ENCODE measurements at places on chromosomes 11 and 22.

GRCh38 chr22:44309647-44310046 is 3.1 kb downstream of the SHISAL1 start:
- no peak for DNase-seq

GRCh38 chr11:130061017-130061416 is 8.7 kb upstream of the APLP2 start:
- DNase-seq = no peak

GRCh38 chr11:2376751-2377451 is at the start of gene CD81:
Gene CD81 (plus strand): TSS chr11:2377310. CDS start chr11:2377550, 240 bp downstream.
- no peak for DNase-seq

- DNase-seq = no peak
Observed at GRCh38 chr22:46369716-46370583, 34.4 kb downstream of the TRMU start.

GRCh38 chr11:114060392-114061047 is 1.0 kb downstream of the ZBTB16 start:
- DNase-seq = no peak

GRCh38 chr11:125025968-125026367 is 37.1 kb upstream of the SLC37A2 start:
- DNase-seq = no peak

- DNase-seq = peak; percentile 53
Observed at GRCh38 chr11:128180441-128181087, 406.8 kb downstream of the ETS1 start.

DNA sequence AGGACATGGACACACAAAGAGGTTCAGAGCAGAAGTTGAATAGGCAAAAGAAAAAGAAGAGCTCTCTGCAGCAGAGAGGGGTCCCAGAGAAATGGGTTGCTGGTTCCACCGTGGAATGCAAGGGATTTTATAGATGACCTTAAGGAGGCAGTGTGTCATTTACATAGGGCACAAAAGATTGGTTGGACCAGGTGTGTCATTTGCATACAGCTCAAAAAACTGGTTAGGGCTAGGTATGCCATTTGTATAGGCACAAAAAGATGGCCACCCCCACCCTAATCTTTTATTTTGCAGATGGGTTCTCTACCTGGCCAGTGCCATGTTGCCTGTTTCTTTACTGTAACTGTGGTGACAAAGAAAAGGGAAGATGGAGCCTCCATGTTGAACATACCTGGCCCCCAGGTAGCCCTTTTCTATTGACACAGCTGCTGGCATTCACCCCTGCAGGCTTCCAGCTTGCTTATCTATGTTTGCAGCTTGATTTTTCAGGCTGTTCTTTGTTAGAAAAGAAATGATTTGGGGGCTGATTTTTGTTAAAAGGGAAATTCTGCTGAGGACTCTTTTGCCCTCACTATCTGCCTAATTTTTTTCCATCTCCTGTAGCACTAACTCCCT is 3.1 kb upstream of the CAVIN3 start:
- no peak for DNase-seq

DNA sequence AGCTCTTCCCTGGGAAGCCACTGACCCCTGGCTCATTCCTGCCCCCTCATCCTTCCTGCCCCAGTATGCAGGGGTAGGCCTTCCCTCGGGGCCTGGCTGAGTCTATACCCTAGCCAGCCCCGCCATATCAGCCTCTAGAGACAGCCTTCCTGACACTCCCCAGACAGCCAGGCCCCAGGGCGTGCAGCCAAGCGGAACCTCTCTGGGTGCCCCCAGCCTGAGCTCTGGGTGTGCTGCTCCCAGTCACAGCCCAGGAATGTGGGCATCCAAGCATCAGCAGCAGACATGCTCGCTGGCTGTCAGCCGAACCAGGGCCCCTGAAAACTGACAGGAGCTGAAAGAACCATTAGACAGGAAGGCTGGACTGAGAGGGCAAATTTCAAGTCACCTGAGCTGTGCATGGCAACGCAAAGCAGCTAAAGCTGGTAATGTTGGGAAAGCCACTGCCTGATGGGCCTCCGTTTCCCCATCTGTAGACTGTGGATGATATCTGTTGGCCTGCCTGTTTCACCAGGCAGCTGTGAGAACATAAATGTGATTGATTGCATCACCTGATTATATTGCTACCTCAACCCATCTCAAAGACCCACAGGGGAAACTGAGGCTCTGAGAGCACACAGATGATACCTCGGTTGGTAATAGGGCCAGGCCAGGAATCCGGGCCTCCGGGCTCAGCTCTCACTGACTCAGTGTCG is 93.2 kb downstream of the LRRC32 start:
- no peak for DNase-seq

DNA sequence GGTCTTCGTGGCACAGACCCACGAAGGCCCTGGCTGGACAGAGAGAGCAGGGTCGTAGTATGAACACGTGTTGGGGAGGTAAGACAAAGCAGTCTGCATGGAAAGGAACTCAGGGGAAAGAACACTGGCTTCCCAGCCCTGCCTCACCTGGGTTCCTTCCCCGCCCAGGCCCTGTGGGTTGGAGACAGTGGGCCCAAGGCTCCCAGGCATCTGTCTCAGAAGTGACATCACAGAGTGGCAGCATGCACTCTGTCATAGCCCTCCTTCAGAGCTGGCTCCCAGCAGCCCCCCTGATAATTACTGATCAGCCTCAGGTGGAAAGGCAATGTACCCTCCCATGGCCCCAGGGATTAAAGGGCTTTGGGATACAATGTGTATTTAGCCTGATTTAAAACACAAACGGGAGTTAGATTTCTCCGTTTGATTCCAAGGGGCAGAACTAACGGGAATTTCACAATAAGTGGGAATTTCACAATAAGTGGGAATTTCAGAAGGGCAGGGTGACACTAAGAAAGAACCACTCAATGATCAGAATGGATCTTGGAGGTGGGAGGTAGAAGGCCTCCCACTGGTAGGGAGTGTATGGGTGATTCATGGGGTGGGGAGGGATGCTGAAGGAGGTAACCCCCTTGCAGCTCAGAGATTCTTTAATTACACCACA is 65.1 kb downstream of the SLC22A12 start:
- DNase-seq = no peak

GRCh38 chr11:86167499-86168164 is 76.9 kb upstream of the EED start:
- no peak for DNase-seq

DNA sequence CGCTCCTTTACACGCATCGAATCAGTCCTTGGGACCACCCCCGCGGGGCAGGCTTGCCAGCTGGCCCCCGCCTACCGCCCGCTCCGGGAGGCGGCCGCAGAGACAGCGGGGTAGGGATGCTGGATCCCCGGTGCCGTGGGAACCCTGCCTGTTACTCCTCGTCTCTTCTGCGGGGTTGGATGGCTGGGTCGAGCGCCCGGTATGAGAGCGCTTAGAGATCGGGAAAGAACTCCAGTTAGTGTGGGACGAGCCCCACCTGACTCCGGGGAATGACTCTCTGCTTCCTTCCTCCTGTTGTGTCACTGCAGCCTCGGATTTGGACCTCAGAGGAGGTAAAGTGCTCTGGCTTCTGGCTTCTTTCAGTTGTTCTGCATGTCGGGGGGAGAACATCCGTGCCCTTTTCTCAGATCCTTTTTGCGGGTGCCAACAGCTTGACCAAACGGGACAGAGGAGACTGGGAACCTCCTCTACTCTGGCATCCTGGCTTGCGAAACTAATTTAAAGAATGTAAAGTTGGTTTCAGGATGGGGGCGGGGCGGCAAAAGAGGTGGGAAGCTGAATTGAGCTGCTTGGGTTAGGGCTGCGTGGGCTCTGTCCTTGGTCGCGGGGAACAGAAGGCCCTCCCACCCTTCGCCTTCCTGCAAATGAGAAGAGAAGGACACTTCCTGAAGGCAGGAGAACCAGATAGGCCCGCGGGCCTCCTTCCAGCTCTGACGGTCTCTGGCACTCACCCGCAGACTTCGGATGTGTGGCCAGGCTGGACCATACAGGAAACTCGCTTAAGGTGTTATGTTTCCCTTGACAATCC is 938 bp downstream of the LAYN start:
- no peak for DNase-seq

DNA sequence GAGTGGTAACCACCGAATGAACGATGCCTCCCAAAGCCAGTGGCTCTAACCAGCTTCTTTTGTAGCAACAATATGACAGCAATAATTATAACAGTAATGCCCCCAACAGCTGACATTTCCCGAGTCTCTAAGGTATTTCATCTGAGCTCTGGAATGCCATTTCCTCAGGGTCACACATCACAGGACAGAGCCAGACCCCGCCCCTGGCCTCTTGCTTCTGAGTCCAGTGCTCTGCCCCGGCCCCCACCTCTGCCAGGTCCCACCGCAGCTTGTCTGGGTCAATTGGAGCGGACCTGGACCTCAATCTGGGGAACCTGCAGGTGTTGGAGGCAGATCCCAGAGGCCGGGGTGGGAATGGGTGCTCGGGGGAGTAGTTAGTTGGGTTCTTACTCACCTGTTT is 63.8 kb downstream of the IGLL1 start:
- no peak for DNase-seq

GRCh38 chr11:12958986-12959385 is 50.1 kb upstream of the RASSF10 start:
- no peak for DNase-seq

DNA sequence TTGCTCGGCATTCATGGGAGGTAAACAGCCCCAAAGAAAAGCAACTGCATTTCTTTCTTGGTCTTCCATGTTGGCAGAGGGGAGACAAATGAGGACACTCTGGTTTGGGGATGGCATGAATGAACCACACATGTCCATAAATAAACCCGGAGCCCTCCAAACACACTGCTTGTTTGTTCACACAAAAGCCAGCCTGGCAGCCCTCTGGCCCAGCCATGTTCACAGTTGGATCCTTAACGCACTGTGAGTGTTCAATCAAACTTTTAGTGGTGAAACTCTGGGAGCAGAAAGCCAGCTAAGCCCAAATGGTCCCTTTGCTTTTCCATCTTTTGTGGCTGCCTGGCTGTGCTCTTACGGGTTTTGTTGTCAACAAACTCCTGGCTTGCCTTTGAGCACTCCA is 336.8 kb downstream of the CADM1 start:
- DNase-seq = no peak

DNA sequence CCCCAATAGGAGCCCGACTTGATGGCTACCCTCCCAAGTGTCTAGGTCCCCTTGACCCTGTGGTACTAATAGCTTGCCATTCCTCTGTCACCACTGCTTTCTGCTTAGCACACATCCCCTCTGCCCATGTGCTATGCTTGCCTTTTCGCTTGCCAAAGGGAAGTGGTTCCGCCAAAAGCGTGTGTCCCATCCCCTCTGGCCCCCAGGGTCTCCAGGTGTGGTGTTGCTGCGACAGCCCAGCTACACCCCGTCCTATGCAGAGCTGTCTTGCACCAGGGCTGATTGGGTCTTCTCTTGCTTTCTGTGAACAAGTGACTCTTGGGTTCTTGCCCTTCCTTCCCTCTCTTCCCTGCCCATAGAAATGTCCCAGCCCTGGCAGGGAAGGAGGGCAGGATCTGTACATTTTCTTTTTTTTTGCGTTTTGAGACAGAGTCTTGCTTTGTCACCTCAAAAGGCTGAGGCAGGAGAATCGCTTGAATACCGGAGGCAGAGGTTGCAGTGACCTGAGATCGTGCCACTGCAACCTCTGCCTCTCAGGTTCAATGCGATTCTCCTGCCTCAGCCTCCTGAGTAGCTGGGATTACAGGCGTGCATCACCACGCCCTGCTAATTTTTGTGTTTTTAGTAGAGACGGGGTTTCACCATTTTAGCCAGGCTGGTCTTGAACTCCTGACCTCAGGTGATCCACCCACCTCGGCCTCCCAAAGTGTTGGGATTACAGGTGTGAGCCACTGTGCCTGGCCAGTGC is 3.9 kb downstream of the TANGO2 start:
- no peak for DNase-seq

GRCh38 chr22:49136816-49137180 is 690.9 kb downstream of the BRD1 start:
- DNase-seq = no peak

- no peak for DNase-seq
Observed at GRCh38 chr11:102717280-102717679, 7.5 kb downstream of the MMP8 start.

DNA sequence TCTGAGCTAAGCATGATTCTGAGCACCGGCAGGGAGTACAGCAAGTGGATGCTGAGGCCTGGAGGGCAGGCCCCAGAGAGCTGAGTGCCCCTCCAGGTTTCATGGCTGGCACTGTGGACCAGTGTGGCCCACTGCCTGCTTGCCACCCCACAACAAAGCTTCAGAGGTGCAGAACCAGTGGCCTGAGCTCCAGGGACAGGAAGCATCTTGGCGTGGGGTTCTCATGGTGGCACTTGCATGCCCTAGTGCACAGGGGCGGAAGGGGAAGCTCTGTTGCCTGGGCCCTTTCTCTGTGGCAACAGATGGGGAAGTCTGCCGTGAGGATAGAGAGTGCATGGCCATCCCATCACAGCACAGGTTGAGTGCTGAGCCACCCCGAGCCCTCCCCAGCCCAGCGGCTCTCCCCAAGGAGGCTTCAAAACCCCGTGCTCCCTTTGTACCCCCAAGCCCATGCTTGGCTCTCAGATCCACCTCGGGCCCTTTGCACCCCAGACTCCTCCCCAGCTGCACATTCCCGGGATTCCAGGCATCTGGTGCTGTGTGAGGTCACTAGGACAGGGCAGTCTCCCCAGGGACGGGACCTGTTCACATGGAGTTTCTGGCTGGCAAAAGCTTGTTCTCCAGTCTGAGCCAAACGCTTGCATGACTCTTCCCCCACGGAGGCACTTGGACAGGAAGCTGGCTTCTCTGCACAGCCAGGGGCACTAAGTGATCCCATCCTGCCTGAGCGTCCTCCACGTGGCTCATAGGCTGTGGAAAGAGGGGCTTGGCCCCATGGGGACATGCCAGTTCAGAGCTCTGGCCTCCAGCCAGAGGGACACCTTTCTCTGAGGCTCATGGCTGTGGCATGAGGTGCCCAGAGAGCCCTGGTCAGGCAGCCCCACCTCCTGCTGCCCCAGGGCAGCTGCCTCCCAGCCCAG is 4.2 kb downstream of the SLC25A1 start:
- no peak for DNase-seq

DNA sequence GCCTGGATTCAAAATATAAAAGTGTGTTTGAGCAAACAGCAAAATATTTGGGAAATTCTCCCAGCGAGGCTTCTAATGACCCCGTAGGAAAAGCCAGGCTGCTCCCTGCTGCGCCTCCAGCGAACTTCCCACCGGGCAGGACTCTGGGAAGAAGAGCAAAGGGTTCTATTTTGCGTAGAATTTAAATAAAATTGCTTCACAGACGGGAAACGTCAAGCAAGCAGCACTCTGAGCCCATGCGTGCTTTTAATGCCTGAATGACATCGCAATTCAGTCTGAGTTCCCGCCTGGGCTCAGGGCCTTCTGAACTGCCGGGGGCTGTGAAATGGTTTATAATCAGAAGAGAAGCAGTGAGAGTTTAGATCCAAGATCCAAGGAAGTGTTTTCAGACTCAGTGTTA is 775.1 kb downstream of the BRD1 start:
- DNase-seq = no peak

GRCh38 chr22:20533879-20534265 is 26.5 kb downstream of the MED15 start:
- no peak for DNase-seq

- no peak for DNase-seq
Observed at GRCh38 chr11:79179087-79179486, 261.7 kb downstream of the TENM4 start.
